Bronchial epithelial cell (primary cell): ENCODE measurements at places on chromosomes 11 and 22. TPM values are rescaled to one million over a fixed set of nuclear protein-coding genes. Genes with fewer than 3 reads are reported as not detected.

Gene C2CD2L
- 1.3 and 2.3 TPM in 2 replicates for total RNA-seq

GRCh38 chr11:34260072-34260575, 97.7 kb downstream of the ABTB2 start:
- DNase-seq = no peak

Gene OR10D3
- total RNA-seq = not detected in 2 replicates

DNA sequence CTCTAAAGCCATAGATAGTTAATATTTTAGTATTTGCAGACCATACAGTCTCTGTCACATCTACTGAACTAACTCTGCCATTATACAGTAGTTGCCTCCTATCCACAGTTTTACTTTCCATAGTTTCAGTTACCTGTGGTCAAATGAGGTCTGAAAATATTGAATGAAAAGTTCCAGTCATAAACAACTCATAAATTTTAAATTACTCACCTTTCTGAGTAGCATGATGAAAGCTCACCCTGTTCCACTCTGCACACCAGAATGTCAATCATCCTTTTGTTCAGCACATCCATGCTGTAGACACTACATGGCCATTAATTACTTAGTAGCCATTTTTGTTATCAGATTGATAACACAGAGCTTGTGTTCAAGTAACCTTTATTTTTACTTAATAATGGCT, 51.7 kb upstream of the ME3 start:
- DNase-seq = peak; percentile 72

DNA sequence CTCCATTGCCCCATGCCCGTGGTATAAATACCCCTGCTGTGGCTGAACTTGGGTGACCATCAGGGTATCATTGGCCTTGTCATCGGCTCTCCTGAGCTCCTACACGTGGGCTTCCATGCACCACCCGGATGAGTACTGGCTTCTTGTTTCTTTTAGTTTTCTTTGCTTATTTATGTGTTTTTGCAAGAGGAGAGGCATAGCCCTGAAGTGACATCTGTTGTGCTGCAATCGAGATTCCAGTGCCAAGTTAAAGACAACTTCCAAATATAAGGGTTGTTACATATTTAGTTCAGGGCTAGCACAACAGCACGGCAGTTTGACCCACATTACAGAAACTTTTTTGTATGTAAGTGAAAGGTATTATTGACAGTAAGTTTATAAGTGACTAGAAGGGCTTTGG, 1087.1 kb downstream of the TBC1D22A start:
- DNase-seq = no peak

Gene GPHA2
- not detected in 2 replicates for total RNA-seq

- DNase-seq = no peak
These were observed 115.1 kb upstream of the CRYBB3 start for GRCh38 chr22:25084405-25085107.

DNA sequence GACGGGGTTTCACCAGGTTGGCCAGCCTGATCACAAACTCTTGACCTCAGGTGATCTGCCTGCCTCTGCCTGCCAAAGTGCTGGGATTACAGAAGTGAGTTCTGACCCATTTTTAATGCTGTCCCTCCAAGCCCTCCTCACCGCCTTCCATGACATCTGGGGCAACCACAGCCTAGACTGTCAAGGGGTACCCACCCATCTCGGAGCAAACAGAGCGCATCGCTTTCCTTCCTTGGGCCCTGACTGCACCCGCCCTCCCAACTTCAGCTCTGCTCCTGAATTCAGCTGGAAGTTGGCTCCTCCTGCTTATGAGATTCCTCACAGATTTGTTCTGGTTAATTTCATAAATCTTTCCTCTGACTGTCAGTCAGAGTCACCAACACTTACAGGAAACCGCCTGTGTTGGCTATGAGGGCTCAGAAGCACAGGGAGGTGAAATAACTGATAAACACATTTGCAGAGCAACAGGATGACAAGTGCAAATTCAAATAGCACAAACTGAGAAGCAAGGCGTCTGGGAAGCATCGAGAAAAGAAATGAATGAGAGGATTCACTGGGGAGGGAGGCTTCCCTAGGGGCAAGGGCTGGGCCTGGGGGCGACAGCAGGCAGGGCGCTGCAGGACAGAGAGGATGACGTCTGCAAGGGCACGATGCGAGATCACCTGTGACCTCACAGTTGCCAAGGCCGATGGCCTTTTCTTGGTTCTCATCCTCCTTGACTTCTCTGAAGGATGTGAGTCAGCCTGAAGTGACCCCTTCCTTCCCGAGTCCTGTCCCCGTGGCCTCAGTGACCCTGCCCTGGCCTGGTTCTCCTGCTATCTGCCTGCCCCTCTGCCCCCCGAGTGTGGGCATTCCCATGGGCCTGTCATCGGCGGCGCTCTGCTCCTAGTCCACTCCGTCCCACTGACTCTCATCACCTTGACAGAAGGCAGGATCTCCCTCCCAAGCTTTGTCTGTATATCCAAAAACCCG, 6.1 kb downstream of the IFT27 start:
- no peak for DNase-seq

Gene KCNE3
- 0.13 and 0.26 TPM in 2 replicates for total RNA-seq

DNA sequence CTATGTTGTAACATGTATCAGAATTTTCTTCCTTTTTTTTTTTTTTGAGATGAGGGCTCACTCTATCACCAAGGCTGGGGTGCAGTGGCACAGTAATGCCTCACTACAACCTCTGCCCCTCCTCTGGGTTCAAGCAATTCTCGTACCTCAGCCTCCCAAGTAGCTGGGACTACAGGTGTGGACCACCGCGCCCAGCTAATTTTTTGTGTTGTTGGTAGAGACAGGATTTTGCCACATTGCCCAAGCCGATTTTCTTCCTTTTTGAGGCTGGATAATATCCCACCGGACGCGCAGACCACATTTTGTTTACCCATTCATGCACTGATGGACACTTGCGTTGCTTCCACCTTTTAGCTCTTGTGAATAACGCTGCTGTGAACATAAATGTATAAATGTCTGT, 97.0 kb downstream of the BRD1 start:
- DNase-seq = no peak

DNA sequence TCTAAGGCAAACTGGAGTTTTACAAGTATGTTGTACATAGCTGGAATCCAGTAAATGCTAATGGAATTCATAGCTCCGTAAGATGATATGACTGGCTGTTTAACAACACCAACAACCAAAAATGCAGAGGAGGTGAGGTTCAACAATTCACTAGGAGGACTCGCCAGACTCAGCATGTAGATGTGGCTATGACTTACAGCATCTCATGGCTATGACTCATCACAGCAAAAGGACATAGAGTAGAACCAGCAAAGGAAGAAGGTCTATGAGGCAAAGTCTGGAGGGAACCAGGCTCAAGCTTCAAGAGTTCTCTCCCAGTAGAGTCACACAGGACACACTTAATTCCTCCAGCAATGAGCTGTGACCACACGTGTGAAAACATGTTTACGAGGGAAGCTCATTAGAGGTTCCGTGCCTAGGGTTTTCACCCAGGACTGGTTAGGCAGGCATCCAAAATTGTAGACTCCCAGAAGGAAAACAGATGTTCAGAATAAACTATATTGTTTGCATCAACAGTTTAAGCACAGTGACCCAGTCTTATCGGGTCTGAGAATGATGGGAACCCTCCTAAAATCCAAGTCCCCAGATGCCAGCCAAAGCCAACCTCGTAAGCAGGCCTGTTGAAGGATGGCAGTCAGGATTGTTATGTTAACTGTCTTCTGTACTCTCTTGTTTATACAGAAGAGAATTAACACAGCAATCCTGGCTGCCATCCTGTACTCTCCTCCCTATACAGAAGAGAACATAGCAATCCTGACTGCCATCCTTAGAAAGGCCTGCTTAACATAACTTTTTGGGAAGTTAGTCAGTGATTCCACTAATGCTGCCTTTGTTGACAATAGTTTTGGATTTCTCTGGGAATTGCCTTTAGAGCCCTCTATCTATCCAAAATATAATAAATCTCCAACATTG, 116.6 kb downstream of the LARGE1 start:
- peak; percentile 74 for DNase-seq

- no peak for DNase-seq
These were observed 3.9 kb downstream of the TUBA8 start for GRCh38 chr22:18114495-18114894.
